Daoy (cell line): ENCODE measurements at places on chromosomes 6 and 20. TPM values are rescaled to one million over a fixed set of nuclear protein-coding genes. Genes with fewer than 3 reads are reported as not detected.

DNA sequence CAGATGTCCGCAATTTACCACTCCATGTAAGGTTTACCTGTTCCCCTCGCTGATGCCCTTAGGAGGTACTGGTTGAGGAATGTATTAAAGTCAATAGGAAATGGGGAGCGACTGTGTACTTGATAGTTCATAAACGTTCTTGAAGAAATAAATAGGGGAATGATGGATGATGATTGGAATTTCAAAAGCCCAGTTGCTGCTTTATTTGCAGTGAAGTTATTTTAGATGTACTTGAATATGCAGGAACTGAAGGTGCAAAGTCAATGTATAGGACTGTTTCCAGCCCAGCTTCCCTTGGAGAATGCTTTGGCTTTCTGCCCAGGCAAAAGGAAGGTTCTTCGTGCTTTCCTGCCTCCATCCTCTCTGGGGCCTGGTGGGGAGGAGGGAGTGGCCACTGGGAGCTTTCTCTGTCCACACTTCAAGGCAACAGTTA is 19.8 kb downstream of the ADGRF5 start:
- DNase-seq: no peak

GRCh38 chr6:16639684-16640480 is 121.4 kb downstream of the ATXN1 start:
- DNase-seq: peak; percentile 74

GRCh38 chr6:111478064-111478476 is 4.9 kb downstream of the REV3L start:
- DNase-seq: peak; percentile 10

DNA sequence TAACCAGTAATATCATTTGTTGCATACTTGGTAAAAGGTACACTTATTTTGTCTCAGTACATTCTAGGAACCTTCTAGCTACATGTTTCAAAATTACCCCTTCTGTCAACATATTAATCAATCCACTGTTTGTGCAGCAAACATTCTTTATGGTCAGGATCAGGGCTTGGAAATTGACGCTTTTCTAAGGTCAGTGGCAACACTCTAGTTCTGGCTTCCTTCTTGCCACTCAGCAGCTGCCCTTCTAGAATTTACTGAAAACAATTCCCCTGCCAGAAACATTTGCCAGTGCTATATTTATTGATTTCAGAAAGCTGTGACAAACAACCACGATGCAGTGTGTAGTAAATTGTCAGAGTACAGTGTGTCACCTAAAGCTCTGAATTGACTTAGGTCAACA is 84.7 kb upstream of the FBXL4 start:
- DNase-seq: no peak

DNA sequence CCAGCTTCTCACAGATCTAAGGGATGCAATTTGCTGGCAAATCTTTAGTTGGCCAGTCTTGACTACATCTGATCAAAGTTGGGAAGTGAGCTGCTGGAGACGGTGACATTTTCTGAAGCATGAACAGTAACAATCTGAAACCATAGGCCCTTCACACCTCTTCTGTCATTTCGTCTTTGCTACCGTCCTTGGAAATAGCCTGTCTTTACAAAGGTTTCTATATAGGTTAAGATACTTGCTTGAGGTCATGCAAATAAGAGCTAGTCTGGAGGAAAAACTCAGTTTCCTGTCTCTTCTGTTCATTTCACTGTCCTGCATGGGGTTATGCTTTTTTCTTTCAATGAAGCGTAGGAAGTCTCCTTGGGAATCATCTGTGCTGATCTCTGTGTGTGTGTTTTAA is 55.6 kb downstream of the CARMIL1 start:
- DNase-seq: no peak

DNA sequence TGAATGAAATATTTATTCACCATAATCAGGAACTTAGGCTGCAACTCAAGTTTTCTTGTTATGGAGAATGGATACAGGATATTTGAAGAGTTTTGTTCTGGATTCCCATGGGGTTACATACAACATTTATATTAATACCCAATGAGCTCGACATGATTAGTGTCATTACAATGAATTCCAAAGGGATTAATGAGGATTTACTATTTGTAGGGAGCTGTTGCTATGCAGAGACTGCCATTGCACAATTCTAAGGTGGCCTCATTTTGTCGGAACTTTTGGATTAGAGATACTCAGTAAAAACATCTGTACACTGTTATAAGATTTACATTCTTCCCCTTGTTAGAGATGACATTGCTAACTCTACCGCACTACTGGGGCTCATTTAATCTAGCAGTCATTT is 586.8 kb upstream of the MAP3K7 start:
- DNase-seq: no peak

- no peak for DNase-seq
Observed at GRCh38 chr6:6685249-6686040, 96.9 kb downstream of the LY86 start.

- no peak for DNase-seq
Observed at GRCh38 chr20:11376420-11376819, 541.3 kb upstream of the BTBD3 start.

DNA sequence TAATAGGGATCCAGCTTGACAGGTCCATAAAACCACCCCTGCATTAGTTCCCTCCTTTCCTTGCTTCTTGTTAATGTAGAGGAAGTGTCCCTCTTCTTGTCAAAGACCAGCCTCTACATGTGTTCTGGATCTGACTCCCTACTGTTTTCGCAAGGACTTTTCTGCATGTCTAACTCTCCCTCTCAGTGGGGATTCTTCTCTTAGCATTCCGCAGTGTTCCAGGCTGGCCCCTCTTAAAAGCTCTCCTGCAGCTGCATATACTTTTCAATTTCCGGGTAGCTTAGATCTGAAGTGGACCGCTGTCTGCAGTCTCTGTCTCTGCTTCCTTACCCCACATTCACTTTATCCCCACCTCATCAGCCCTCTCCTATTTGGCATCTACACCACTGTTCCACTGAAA is 96.1 kb upstream of the MAN1A1 start:
- DNase-seq: no peak

GRCh38 chr20:2114990-2115681 is 13.5 kb downstream of the STK35 start:
- no peak for DNase-seq

DNA sequence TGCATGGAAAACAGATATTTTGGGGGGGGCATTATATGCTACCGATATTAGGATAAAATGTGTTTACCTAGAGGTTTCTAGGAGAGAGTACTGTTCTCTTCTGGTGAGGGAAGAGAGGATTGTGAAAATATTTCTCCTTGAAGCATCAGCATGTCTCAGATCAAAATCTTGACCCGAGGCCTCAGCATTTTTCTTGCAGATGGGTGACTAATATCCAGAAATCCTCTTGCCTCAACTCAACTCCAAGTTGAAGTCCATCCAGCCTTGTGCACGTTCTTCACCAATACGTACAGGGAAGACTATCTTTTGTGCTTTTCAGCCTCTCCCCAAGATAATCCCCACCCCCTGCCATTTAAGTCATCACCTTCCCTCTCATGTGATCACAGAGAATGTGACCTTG is 59.5 kb downstream of the PRND start:
- no peak for DNase-seq

DNA sequence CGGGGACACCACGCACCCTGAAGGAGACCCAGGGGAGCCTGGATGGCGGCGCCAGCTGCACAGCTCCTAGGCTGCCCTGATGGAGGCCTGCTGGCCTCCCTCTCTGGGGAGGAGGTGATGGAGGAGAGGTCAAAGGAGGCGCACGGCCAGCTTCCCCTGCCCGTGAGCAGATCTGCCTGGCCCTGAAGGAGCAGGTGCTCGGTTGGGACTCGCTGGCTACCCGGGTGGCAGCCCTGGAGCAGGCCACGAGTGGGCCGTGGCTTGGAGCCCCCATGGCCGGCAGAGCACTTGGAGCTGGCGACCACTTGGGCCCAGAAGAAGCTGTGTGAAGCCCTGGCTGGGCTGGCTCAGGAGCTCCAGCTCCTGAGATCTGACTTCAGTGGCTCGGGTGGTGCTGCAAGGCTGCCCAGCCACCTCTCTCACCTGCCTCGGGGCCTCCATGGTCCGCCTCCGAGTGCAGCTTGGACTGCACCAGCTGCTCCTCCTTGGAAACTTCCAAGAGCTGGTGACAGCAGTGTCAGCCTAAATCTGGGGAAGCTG is 7.5 kb upstream of the RAET1E start:
- DNase-seq: no peak

- DNase-seq: peak; percentile 23
Observed at GRCh38 chr20:57526087-57526884, 1.3 kb upstream of the CTCFL start.

DNA sequence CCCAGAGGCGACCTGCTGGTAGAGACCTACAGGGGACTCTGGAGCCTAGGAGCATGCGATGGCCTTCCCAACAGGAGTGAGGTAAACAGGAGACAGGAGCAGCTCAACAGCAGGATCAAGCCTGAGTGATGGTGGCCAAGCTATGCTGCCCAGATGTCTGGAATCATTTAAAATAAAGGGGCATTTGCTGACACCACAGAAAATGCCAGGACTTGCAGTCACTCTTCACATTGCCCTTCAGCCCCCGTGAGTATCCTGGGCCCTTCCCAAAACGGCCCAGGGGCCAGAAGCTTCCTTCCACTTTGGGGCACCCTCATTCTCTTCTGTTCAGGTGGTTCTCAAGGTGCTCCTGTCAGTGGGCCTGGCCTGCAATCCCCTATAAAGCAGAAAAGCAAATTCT is 23.2 kb downstream of the INSM1 start:
- no peak for DNase-seq

DNA sequence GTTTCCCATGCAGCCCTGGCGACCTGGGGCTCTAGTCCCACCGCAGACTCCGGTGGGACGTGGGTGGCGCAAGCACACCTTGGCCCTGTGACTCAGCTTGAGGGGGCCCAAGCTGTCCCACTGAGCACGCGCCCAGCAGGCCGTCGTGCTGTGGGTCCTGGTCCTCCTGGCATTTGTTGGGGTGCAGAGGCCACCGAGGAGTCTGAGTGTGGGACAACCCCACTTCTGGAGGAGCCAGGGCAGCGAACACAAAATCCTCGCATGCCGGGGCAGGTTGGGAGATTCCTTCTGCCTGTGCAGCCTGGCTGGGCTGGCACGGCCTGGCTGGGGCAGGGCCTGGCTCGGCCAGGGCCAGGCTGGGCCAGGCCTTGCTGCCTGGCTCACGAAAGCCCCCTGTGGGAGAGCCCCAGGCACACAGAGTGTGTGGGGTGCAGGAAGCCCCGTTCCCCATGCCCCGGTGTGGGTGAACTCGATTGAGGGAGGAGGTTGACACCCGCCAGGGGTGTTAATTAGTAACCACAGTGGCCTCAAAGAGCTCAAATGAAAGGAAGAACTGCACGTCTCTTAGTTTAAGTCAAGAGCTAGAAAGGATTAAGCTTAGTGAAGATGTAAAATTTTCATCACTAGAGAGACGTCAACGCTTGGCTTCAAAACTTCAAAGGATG is 1808.5 kb upstream of the DEFB115 start:
- DNase-seq: no peak

DNA sequence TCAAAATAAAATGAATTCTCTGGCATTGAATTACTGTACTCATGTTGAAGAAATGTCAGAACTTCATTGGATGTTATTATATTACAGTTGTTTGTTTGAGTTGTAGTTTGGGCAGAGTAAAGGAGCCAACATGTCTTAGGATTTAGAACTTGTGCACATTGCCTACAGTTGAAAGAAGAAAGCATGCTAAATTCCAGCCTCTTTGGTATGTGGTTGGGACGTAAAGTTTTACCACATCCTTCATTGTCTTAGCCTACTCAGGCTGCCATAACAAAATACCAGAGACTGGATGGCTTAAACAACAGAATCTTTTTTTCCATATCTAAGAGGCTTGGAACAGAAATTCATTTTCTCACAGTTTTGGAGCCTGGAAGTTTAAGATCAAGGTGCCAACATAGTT is 42.4 kb downstream of the HFE start:
- DNase-seq: no peak

GRCh38 chr20:37276494-37277252 is 12.8 kb upstream of the MANBAL start:
- peak; percentile 46 for DNase-seq

DNA sequence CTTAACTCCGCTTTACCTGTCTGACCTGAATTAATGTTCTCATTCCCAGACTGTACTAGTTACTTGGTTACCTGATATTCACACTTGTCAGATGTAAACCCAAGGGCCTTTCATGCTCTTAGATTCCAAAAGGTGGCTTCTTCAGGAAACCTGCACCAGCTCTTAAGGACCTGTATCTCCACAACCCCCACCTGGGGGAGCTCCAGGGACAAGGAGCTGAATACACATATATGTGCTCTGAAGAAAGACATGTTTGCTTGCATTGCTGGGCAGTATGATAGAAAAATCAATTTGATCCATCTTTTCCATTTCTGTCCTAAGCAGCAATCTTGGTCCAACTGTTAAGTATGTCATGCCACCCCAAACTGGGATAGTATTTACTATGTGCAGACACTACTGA is 64.8 kb upstream of the POU3F2 start:
- DNase-seq: peak; percentile 27

Gene MCM8
- 38.0 and 43.8 TPM in 2 replicates for total RNA-seq

Gene MPIG6B
- total RNA-seq: not detected in 2 replicates

Gene RBBP8NL
- total RNA-seq: not detected in 2 replicates

Gene SLC32A1
- not detected in 2 replicates for total RNA-seq

Gene ATF6B
- 16.6 and 17.7 TPM in 2 replicates for total RNA-seq

Gene PKIG
- 51.8 and 54.6 TPM in 2 replicates for total RNA-seq

Gene MEP1A
- total RNA-seq: not detected in 2 replicates
